Stimulated activated CD8-positive, alpha-beta memory T cell treated with anti-CD3 and anti-CD28 coated beads, Interleukin-4, amount 100 ng/mL, for 1 hour (primary cell): ENCODE measurements at places on chromosomes 3 and 15.

DNA sequence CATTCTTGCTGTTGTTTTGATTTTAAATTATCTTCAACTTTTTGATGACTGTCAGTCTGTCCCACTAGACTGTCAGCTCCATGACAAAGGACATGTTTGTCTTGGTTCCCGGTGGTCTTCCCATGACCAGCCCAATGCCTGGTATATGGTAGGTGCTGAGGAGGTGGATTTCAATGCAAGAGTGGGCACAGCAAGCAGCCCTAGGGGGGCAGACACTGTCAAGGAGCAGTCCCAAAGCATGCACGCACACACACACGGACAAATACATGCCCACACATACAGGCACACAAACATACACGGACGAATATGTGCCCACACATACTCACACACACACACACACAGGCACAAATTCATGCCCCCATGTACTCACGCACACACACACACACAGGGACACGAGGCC, 12.0 kb downstream of the KLF15 start:
- no peak for DNase-seq

DNA sequence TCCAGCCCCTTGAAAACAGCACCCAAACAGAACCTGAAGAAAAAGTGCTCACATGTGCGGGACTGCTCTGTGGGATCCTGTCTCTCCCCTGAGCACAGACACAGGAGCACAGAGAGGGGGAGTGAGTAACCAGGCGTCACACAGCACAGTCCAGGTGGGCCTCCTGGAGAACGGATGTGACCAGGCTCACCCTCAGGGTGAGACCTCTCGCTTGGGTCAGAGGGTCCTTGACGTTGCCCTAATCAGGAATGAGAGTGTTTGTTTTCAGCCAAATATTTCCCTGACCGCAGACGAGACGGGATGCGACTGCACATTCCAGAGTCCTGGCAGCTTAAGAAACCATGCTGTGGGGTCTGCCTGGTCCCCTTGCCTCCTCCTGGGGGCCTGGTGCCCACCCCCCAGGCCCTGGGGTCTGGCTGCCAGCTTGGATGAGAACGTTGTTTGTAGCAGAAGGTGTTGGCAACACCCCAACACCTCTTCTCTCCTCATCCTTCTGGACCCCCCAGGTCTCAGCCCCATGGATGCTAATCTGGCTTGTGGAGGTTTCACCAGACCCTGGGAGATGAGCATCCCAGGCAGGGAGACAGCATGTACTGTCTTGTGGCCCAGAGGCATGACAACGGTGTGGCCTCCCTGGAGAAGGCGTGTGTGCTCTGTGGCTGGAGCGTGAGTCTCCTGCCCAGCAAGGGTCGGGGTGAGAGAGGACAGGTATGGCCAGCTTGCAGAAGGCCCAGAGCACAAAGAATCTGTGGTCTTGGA, 42.1 kb upstream of the SLC6A6 start:
- DNase-seq, result no peak

- no peak for DNase-seq
Observed at GRCh38 chr3:13041113-13041776, 32.0 kb downstream of the IQSEC1 start.

GRCh38 chr3:66279168-66279567, 58.4 kb downstream of the SLC25A26 start:
- DNase-seq, result no peak

GRCh38 chr3:158354713-158355112, 216.3 kb upstream of the MLF1 start:
- no peak for DNase-seq

DNA sequence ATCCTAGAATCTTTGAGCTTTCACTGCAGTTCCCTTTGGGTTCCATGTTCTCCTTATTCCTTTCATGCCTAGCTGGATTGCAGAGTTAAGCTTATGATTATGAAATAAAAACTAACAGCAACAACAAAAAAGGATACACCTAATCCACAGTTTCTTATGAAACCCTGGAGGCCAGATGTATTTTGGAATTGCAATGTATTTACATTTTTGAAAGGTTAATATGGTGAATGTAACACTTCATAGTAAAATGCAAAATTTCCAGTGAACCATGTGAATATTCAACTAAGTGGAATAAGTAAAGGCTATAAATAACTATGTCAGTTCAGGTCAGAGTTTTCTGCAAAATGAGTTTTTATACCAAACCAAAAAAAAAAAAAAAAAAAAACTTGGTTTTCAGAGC, 65.8 kb upstream of the FLNB start:
- DNase-seq, result no peak

GRCh38 chr3:98612996-98613517, 19.6 kb upstream of the CPOX start:
- DNase-seq, result no peak

DNA sequence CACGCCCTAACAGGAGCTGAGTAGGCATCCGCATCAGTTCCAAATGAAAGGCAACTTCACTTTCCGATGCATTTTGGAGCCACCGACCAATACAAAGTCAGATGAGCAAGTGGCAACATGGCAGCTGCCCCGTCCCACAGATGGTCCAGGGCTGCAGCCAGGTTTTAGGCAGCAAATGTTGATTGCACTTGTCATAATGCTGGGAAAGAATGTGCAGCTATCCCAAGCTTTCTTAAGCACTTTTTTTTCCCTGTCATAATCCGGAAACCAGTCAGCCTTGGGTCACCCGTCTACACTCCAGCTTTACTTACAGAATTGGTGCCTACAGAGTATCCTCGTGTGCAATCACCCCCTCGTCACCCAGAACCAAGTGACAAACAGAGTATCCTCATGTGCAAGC, 147.7 kb downstream of the CHSY1 start:
- no peak for DNase-seq

- DNase-seq, result no peak
Observed at GRCh38 chr3:191275751-191276150, 53.4 kb upstream of the CCDC50 start.

- no peak for DNase-seq
Observed at GRCh38 chr3:43142472-43142871, 36.6 kb upstream of the POMGNT2 start.

- DNase-seq, result no peak
Observed at GRCh38 chr3:40975711-40976121, 223.6 kb upstream of the CTNNB1 start.

- no peak for DNase-seq
Observed at GRCh38 chr3:25744470-25744869, 38.8 kb downstream of the NGLY1 start.

- no peak for DNase-seq
Observed at GRCh38 chr3:169448501-169448900, 215.0 kb downstream of the MECOM start.
